ENCODE measurements at places on chromosomes 1 and 21.

DNA sequence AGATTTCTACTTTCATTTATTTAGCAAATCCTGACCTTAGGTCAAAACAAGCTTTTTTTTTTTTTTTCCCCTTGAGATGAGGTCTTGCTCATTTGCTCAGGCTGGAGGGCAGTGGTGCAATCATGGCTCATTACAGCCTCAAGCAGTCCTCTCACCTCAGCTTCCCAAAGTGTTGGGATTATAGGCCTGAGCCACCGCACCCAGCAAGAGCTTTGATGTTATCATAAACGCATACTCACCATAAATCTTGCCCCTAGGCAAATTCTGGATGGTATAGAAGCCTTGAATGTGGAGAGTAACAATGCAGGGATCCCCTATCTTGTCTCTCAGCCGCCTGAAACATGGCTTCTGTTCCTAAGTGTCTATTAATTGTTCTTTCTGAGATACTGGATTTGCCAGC is 24.8 kb upstream of the CLDN8 start:
- DNase-seq: no peak

DNA sequence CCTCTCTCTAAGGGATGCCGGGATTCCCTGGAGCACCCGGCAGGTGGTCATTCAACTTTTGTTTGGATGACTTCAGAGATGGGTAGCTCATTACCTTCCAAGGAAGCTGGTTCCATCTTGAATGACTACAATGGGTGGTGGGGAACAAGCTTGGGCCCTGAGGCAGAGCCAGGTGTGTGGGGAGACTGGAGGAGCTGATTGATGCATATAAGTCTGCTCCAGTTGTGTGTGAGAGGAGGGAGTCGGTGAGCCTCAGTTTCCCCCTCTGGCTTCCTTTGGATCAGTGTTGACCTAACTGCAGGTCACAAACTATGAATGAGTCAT is 133.8 kb upstream of the ZBTB40 start:
- DNase-seq: no peak

GRCh38 chr1:25057188-25057587 is 127.1 kb upstream of the RUNX3 start:
- DNase-seq: no peak

- no peak for DNase-seq
These were observed 63.5 kb downstream of the TPR start for GRCh38 chr1:186311375-186312051.

GRCh38 chr1:34755961-34756360 is 1.1 kb downstream of the GJB5 start:
- no peak for DNase-seq
